Smooth muscle cell of trachea (primary cell): ENCODE measurements at places on chromosomes 5 and 9. TPM values are rescaled to one million over a fixed set of nuclear protein-coding genes. Genes with fewer than 3 reads are reported as not detected.

SARDH gene
- 5.1 and 5.7 TPM in 2 replicates for total RNA-seq

SLC6A7 gene
- total RNA-seq = not detected in 2 replicates

PCDHGA3 gene
- 1.3 and 2.6 TPM in 2 replicates for total RNA-seq

MAP1B gene
- 133 and 421 TPM in 2 replicates for total RNA-seq

SPINK7 gene
- not detected in 2 replicates for total RNA-seq

C8G gene
- total RNA-seq = not detected in 2 replicates

ZNF883 gene
- 3.9 and 7.9 TPM in 2 replicates for total RNA-seq

HAVCR1 gene
- 0.17 TPM in 1 of 2 replicates, not detected in the other for total RNA-seq

THBS4 gene
- 0.87 and 11.9 TPM in 2 replicates for total RNA-seq
